Tibial nerve (tissue), 4 donors: ENCODE measurements at places on chromosomes 11 and 22.

- no peak for DNase-seq
Measured at GRCh38 chr11:98358551-98358950, 662.2 kb upstream of the CNTN5 start.

GRCh38 chr22:42780070-42780540, 59.4 kb upstream of the A4GALT start:
- no peak for DNase-seq

- DNase-seq = no peak
Measured at GRCh38 chr22:35404176-35404575, 4.2 kb downstream of the MCM5 start.

DNA sequence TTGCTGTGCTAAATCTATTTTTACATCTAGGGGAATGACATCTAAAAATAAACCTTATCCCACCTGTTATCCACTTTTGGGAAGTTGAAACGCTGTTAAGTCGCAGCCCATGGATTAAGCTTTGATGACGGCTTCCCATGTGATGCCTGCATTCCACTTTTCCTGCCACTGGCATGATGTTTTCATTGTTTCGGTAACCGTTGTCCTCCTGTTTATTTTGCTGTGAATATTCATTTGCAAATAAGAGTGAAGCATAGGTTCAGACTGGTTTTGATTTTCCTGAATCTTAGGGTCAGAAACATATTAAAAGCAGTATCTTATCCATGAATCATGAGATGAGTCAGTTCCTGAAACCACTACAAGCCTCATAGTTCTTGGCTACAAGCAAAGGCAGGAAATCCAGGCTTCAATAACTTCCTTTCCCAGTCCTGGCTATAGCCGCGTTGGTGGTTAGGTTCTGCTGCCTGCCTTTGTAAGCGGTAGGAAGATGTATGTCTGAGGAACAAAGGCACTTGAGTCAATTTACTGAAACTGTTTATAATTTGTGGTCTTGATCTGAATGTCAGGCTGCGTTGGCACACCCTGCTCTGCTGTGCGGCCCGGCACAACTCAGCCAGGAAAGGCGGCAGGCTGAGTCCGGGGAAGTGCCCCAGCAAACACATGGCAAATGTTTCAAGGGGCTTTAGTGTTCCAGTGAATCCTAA, 19.4 kb downstream of the TEAD1 start:
- peak; percentile 59 for DNase-seq

DNA sequence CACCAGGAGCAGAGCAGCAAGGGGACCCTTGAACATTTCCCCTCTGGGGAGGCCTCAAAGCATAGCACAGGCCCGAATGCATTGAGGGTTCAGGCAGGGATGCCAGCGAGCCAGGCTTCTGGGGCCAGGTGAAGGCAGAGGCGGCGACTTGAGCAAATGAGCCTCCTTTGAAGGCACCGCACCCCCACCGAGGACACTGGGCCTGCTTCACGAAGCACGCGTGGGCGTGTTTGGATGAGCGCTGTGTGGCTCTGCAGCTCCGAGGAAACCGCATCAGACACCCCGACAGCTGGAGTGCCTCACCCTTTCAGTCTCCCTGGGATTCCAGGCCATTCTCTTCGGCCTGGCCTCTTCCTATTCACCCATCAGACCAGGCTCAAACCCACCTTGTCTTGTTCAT, 301.8 kb downstream of the NTM start:
- DNase-seq = no peak

GRCh38 chr22:47143249-47143938, 380.9 kb downstream of the TBC1D22A start:
- no peak for DNase-seq

DNA sequence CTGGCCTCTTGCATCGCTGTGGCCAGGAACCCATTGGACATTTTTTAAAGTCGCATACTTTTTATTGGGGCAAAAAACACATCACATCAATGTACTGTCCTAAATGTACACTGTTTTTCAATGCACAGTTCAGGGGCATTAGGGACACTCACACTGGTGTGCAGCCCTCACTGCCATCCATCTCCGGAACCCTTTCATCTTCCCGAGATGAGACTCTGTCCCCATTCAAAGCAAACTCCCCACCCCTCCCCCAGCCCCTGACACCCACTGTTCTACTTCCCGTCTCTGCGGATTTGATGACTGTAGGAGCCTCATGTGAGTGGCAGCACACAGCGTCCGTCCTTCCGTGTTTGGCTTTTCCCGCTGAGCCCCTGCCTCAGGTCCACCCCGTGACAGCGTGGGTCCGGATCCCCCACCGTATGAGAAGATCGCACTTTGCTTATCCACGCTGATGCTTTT, 41.8 kb upstream of the TH start:
- DNase-seq = no peak

- DNase-seq = no peak
Measured at GRCh38 chr11:679271-680207, 15.5 kb downstream of the DEAF1 start.

DNA sequence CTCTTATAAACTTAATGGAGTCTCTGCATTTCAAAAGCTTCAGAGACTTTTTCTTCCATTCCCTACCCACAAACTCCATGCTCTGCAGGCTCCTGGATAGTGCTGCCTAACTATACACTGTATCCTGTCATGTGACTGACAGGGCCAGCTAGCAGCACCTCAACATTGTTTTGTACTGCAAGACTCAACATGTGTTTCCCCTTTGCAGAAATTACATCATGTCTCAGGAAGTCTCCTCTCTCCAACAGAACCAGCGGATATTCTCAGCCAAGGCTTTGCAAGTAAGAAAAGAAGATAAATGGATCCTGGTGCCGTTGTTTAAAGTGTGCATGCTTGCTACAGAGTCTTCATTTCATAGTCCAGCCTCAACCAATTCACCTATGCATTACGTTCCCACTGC, 164.0 kb upstream of the UBASH3B start:
- no peak for DNase-seq

- no peak for DNase-seq
Measured at GRCh38 chr22:47318041-47318737, 555.7 kb downstream of the TBC1D22A start.

- no peak for DNase-seq
Measured at GRCh38 chr22:27779643-27780042, 21.9 kb downstream of the MN1 start.

GRCh38 chr11:74370123-74370522, 28.1 kb downstream of the PGM2L1 start:
- no peak for DNase-seq

DNA sequence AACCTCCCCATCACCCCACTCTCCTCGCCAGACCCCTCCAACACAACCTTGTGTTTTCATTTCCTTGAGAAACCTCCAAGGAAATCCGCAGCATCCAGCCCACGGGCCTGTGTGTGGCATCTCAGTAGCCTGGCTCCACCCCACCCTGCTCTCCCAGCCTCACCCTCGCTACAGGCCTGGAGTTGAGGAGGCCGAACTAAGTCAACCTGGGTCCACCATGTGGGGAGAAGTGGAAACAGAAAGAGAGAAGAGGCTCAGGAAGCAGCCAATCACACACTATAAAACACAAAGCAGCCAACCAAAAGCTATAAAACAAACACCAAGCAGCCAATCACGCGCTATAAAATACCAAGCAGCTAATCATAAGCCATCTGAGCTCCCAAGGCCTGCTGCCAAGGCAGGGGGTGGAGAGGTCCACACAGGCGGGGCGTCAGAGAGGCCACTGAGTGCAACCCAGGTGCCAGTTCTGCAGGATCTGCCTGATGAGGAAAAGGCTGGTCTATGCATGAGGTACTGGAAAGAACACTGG, 72.0 kb downstream of the MICAL3 start:
- no peak for DNase-seq

- DNase-seq = no peak
Measured at GRCh38 chr11:31973172-31973571, 117.7 kb upstream of the RCN1 start.

GRCh38 chr11:92838759-92839310, 130.6 kb upstream of the MTNR1B start:
- no peak for DNase-seq

DNA sequence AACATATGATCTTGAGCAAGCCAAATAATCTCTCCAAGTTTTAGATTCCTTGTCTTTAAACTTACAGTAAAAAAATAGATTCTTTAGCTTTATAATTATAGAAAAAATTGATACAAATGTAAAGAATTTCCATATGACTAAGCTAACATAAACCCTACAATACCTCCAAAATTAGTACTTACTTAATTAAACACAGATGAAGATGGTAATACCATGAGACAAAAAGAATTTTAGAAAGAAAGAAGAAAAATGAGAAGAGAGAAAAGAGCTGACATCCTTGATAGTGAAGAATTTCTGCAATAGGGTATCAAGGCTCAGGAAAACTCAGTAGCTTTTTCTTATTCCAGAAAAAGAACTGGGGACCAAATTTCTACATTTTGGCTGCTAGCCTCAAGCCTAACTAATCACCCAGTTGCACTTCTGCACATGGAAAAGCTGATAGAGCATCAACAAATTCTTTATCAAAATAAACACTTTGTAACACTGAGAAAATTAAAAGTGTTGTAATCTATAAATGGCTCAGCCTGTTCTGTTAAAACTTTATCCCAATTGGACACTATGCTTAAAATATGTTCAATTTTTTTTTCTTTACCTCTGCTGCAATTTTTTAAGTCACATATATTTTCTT, 24.7 kb upstream of the SOX6 start:
- no peak for DNase-seq

DNA sequence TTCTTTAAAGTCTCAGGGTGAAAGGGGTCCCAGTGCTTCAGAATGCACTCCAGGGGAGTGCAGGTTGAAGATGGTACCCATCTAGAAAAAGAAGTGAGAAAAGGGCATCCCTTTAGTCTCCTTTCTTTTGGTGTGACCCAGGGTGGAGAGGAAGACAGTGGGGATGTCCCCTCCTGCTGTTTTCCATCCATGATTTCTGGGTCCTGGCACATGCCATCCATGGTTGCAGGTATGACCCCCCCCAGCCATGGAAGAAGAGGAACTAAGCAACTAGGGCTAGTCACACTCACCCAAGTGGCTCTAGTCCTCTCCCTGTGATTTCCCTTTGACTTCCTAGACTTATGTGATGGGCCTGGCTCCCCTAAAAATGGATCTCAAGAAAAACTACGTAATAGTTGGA, 15.9 kb upstream of the EI24 start:
- no peak for DNase-seq

DNA sequence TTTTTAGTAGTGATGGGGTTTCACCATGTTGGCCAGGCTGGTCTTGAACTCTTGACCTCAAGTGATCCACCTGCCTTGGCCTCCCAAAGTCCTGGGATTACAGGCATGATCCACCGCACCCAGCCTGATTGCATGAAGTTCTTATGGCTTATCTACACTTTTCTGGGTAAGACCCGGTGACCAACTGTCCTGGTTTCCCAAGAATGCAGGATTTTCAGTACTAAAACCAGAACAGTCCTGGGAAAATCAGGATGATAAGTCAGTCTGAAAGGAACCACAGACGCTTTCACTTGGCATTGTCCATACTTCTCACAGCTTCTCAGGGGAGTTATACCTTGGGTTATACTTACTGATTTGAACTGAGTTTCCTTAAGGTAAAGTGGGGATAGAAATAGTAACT, 1.4 kb upstream of the BPIFC start:
- DNase-seq = no peak

GRCh38 chr11:9070749-9071491, 20.5 kb downstream of the SCUBE2 start:
- DNase-seq = no peak

GRCh38 chr11:47756208-47756607, 10.9 kb downstream of the FNBP4 start:
- no peak for DNase-seq

- DNase-seq = no peak
Measured at GRCh38 chr11:14327116-14327515, 31.9 kb downstream of the RRAS2 start.

DNA sequence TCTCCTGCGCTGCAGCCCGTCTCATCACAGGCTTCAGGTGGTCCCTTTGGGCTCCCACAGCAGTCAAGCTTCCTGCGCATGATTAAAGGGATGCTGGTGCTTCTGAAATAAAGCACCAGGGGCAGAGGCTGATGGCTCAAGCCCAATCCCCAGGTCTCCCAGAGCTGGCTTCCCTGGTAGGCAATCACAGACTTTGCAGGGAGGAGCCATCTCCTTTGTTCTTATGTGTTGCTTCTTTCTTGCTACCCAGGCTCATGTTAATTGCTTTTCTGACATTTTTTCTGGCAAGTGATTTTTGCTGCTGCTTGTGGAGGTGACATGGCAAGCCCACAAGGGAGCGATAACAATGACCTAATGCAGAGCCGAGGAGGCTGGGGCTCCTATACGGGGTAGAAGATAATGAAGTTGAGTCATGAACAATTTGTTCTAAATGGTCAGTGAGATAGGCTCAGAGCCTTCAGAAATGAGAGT, 25.2 kb upstream of the PLET1 start:
- DNase-seq = no peak

DNA sequence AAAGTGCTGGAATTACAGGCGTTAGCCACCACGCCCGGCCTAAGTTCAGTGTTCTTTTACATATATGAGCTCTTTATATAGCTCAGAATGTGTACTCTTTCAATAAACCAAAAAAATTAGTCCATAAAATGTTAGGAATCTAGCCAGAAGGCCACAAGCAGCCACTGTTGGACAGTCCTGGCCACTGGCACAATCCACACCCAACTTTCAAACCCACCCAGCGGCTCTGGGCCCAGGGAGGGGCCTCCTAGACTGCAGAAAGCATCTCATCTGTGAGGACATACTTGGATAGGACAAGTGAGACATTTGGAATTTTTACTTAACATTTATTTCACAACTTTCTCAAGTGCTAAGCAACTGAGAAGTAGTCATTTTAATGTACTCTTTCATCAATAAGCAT, 6.4 kb downstream of the PACSIN2 start:
- DNase-seq = no peak

DNA sequence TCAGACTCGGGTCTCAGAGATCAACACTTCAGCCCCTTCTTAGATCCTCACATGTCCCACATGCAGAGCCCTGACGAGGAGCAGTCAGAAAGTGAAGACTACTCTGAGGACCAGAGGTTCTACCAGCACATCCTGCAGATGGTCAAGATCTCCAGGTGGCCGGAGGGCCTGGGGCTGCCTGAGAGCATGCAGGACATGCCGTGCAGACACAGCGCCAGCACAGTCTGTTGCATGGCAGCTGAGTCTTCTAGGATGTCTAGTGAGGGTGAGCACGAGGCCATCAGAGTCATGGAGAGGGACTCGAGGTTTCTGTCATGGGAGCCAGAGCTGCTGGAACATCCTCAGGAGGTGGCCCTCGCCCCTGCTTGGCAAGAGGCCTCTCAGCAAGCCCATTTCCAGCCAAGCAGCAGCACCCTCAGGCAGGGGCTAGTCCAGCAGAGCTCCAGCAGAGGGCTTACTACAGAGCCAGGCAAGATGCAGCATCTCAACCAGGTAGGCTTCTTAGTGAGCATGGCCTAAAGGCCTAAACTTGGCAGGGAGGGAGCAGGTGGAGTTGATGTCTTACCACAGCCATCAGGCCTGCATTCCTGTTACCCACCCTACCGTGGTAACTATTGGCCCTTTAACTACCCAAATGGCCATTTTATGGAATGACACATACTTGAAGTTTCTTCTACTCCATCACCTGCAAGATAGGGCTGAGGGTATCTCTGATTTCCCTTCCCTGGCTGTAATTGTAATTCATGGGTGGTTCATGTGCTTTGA, 28.7 kb downstream of the CEP164 start:
- no peak for DNase-seq

GRCh38 chr22:22798232-22798616, 89.4 kb upstream of the IGLL5 start:
- DNase-seq = no peak
